ENCODE measurements at places on chromosomes 16 and 17. TPM values are rescaled to one million over a fixed set of nuclear protein-coding genes. Genes with fewer than 3 reads are reported as not detected.
A peak's percentile ranks its signal among the peaks of the same experiment; 100 is the strongest.

Gene NOTUM
- total RNA-seq = not detected

Gene SLC12A3
- 5.4 TPM for total RNA-seq

DNA sequence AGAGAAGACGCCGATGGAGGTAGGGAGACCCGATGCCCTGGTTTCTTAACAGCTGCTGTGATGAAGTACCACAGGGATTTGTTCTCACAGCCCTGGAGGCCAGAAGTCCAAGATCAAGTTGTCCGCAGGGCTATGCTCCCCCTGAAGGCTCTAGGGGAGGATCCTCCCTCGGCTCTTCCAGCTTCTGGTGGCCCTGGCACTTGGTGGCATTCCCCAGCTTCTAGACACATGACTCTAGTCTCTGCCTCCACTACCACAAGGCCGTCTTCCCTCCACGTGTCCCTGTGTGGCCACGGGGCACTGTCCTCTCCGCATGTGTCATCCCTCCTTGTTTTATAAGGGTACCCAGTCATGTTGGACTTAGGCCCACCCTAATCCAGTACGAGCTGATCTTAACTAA is 375.2 kb downstream of the SLC39A11 start:
- DNase-seq = no peak

DNA sequence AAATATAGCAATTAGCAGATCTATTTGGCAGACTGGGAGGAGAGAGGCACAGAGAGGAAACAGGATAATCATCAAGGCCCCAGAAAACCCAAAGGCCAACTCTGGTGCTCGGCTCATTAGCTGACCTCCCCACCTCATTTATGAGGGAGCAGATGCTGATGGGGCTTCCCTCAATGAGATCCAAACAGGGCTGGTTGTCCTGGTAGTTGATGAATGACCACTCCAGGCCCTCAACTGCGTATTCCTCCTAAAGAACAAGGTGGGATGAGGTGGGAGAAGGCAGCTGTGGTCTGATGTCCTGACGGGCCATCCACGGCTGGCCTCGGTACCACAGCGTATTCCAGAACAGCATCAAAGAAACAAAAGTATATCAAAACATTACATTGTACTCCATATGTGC is 20.8 kb downstream of the ZNHIT3 start:
- no peak for DNase-seq

GRCh38 chr17:43958748-43959352 is 5.1 kb upstream of the PYY start:
- no peak for DNase-seq

GRCh38 chr17:42509841-42510240 is 26.2 kb upstream of the NAGLU start:
- DNase-seq = no peak

GRCh38 chr17:15886804-15887203 is 58.1 kb upstream of the ADORA2B start:
- DNase-seq = peak; percentile 77

- DNase-seq = no peak
These were observed 365.6 kb downstream of the SLC39A11 start for GRCh38 chr17:72726936-72727335.

DNA sequence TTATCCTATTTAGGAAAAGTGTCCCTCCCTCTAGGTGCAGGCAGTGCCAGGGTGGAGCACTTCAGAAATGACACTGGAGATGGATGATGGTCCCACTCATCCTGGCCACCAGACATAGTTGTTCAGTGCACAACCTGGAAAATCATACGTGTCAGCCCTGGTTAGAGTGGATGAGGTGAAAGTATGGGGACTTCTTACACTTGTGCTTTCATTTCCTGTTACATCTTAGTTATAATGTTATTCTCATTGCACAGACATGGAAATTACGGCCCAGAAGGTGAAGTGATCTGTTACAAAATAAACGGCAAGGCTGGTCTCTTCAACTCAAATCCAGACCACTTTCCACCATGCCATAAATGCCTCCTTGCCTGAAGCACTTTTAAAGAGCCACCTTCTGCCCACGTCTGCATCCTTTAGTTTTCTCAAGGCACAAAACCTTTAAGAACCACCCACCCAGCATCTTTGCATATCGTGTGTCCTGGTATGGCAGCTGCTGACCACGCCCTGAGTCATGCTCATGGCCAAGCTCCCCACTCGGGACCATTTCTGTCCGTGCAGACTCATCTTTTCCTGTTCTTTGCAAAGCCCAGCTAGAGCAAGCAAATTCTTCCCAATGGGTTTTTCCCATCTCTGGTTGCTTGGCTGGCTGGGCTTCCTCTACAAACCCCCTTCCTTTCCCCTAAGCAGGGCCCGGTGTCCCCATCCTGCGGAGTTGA is 22.4 kb downstream of the TBC1D3B start:
- DNase-seq = no peak
